Activated naive CD8-positive, alpha-beta T cell treated with anti-CD3 and anti-CD28 coated beads, Interleukin-2, amount 10 ng/mL, durations not matched to agents 7 days and 5 days (primary cell): ENCODE measurements at places on chromosomes 1 and 21.

DNA sequence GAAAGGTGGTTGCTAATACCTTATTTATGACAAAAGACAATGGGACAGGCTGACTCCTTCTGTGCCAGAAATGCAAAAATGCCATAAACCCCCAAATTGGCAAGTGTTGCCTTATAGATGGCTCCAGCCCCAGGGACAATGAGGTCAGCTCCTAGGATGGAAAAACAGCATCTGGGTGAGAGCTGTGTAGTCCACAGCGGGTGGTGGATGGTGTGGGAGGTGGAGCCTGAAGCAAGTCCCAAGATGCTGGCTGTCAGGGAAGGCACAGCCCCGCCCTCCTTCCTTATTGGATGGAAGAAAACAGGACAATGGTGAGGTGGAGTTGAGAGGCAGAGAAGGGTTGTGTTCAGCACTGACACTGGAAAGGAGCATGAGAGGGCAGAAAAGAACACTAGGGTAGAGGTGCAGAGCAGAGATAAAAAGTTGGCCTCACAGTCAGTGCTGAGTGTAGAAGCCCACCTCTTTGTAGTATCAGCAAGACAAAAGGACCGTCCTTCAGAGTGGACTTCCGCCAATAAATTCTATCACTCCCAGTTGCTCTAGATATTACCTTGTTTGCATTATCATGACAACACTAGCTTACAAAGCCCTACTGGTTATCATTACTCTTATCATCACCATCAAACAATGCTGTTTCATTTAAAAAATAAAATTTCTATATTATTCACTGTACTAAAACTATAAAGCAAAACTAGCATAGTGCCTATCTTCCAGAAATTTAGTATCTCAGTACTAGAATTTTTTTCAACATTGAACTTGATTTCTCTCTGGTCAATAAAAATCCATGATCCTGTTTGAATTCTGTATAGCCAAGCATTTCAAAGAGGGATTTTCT lies 3.7 kb upstream of the SDE2 start:
- peak overlapping the region; percentile 44 for H3K4me3 ChIP-seq
- peaks cover 3% of the 10 kb centered on the region for H3K36me3 ChIP-seq
- no peaks in the 10 kb centered on the region for H3K27me3 ChIP-seq
- H3K27ac ChIP-seq = peak overlapping the region; percentile 80
- peaks cover 45% of the 10 kb centered on the region for H3K4me1 ChIP-seq

DNA sequence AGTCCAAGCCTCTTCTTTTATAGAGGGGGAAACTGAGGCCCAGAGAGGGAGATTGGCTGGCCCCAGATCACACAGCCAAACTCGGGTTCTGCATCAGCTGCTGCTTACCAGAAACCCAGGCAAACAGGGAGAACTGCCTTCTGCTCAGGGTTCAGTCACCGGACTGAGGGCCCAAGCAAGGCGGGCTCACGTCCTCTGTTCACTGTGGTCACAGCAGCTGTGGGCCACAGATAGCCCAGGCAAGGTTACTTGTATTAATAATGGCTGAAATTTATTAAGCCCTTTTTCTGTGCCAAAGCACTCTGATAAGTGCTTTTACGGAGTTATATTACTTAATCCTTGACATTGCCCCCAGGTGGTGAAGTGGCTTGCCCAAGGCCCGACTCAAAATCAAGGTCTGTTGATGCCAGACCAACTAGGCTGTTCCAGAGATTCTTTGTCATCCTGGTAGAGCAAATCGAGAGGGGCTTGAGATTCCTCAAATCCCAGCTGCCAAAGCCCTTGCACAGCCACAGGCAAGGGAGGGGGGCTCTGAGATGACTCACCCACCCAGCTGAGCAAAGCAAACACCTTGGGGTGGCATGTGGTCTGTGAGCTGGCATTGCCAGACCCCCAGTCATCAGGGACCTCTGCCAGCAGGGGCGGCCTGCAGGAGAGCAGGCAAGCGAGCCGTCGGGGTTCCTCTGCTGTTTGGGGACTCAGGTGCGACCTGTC lies 36.5 kb downstream of the EPHB2 start:
- peaks cover 3% of the 10 kb centered on the region for H3K27me3 ChIP-seq
- no peak overlapping the region for H3K27ac ChIP-seq
- no peak overlapping the region for H3K4me3 ChIP-seq
- no peaks in the 10 kb centered on the region for H3K36me3 ChIP-seq
- peaks cover 3% of the 10 kb centered on the region for H3K4me1 ChIP-seq

GRCh38 chr1:86998727-86999126 lies 84.3 kb downstream of the HS2ST1 start:
- DNase-seq = no peak
- no peaks in the 10 kb centered on the region for H3K27me3 ChIP-seq
- H3K4me3 ChIP-seq = no peak overlapping the region

DNA sequence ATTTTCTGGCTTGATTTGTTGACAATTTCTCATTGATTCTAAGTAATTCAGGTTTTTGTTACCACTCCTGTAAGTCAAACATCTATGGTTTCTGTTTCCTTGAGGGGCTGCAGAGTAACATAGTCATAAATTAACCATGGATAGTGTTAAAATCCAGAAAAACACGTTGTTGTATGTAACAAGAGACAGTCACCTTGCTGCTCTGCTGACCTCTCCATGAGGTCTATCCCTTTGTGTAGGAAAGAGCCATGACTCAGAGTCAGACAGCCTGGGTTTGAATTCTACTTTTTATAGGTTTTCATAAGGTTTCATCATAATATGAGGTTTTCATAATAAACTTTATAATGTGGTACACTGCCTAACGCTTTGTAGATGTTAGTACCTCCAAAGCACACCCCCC lies 27.6 kb upstream of the NBL1 start:
- H3K4me3 ChIP-seq = no peak overlapping the region
- H3K4me1 ChIP-seq = peaks cover 8% of the 10 kb centered on the region
- H3K27ac ChIP-seq = no peak overlapping the region

DNA sequence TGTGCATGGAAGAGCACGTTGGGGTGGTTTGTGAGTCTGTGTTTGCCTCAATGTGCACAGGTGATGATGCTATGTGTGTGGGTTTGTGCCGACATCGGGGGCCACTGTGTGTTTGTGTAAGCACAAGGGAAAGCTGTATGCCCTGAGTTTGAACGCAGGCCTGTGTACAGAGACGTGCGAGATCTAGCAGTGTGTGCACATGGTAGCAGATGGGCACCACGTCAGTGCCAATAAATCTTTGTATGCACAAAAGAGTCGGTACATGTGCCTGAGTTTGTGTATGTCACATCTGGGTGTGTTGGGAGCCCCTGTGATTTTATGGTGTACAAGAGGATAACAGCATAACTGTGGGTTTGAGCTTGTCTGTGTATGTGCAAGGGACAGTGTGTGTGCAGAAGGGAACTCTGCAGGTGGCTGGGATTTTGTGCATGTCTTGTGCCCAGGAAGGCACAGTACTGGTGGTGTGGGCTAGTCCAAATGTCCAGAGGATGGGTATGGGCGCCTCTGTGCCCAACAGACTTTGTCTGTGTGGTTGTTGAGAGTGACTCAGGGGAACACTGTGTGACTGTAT lies 32.0 kb upstream of the WASF2 start:
- H3K27ac ChIP-seq = peak overlapping the region; percentile 98
- no peak for DNase-seq
- H3K27me3 ChIP-seq = no peaks in the 10 kb centered on the region
- H3K4me3 ChIP-seq = peak overlapping the region; percentile 91
- H3K4me1 ChIP-seq = peaks cover 71% of the 10 kb centered on the region

- H3K4me1 ChIP-seq = peaks cover 30% of the 10 kb centered on the region
- no peaks in the 10 kb centered on the region for H3K27me3 ChIP-seq
- DNase-seq = no peak
- no peak overlapping the region for H3K4me3 ChIP-seq
- peaks cover 14% of the 10 kb centered on the region for H3K36me3 ChIP-seq
Measured at GRCh38 chr1:183493540-183494245, 21.4 kb downstream of the SMG7 start.

- no peaks in the 10 kb centered on the region for H3K27me3 ChIP-seq
- no peak overlapping the region for H3K4me3 ChIP-seq
- H3K4me1 ChIP-seq = peaks cover 6% of the 10 kb centered on the region
- no peak overlapping the region for H3K27ac ChIP-seq
Measured at GRCh38 chr1:246020211-246020954, 486.7 kb downstream of the SMYD3 start.

- peaks cover 7% of the 10 kb centered on the region for H3K36me3 ChIP-seq
- H3K27me3 ChIP-seq = no peaks in the 10 kb centered on the region
- H3K4me1 ChIP-seq = peaks cover 18% of the 10 kb centered on the region
- no peak overlapping the region for H3K4me3 ChIP-seq
Measured at GRCh38 chr1:59733443-59734141, 81.2 kb upstream of the HOOK1 start.

GRCh38 chr1:114505148-114505561 lies 5.8 kb downstream of the TRIM33 start:
- no peak for DNase-seq
- peak overlapping the region; percentile 6 for H3K4me3 ChIP-seq
- peaks cover 58% of the 10 kb centered on the region for H3K4me1 ChIP-seq
- peaks cover 45% of the 10 kb centered on the region for H3K36me3 ChIP-seq

DNA sequence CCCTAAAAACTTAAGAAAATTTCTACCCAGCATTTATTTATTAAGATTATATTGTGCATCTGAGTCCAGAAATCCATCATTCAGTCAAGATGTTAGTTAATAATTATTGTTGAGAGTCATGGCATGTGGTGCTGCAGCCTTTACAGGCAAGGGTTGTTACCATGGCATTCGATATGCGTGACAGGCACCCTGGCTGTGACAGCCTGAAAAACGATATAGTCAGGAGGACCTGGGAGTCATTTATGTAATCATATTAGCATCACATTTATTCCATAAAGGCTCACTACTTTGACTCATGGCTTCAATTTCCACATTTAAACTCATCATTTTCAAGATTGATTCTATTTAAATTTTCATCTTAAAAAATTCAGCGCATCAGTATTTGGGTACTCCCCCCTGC lies 68.0 kb downstream of the CACHD1 start:
- H3K4me3 ChIP-seq = no peak overlapping the region
- H3K36me3 ChIP-seq = peaks cover 5% of the 10 kb centered on the region
- no peaks in the 10 kb centered on the region for H3K27me3 ChIP-seq
- DNase-seq = no peak
- no peak overlapping the region for H3K27ac ChIP-seq
- H3K4me1 ChIP-seq = peaks cover 25% of the 10 kb centered on the region

DNA sequence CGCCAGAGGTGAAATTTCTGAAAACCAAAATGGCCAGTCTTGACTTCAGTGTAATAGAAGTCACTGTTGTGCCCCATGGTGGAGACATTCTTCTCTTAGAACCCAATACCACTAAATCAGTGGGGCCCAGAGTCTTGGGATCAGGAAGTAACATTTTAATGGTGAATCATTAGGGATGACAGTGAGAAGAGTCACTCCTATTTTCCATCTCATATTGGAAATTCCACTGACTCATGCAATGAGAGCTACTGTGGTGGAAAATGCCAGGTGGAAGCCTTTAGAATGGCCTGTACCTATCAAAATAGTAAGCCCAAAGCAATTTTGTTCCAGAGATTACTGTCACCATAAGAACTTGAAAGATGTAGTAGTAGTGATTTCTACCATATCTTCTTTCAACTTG lies 20.6 kb upstream of the PPM1J start:
- H3K4me3 ChIP-seq = no peak overlapping the region
- no peak overlapping the region for H3K27ac ChIP-seq
- no peak for DNase-seq
- H3K36me3 ChIP-seq = no peaks in the 10 kb centered on the region

DNA sequence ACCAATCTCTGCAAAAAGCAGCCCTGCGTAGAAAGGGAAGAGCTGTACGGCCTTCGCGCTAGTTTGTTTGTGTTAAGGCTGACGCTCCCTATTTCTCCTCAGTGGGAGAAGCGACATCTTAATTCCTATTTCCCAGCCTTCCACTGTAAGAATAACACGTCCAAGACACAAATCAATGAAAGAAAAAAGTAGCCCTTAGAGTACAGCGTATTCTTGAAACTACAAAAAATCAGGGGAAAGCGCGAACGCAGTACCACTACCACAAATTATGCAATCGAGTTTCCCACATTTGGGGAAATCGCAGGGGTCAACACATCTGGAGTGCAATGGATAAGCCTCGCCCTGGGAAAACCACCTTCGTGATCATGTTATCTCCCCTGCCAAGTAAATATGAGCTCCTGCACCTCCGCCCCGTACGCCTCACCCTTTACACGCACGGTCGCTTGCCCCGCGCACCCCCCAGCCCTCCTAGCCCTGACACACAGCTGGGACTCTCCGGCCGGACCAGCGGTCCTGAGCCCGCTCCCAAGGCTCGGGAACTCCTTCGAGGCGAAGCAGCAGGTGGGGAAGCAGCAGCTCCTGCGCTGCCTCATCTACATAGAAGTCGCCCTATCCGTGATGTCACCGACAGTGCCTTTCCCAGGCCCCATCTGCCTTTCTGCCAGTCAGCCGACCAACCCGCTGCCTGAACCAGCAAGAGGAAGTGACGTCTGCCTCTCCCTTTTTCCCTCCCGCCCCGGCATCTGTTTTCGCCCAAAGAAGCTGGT lies 94.7 kb downstream of the PPIAL4G start:
- peak; percentile 82 for DNase-seq
- no peaks in the 10 kb centered on the region for H3K27me3 ChIP-seq
- H3K4me3 ChIP-seq = peak overlapping the region; percentile 95
- H3K4me1 ChIP-seq = peaks cover 32% of the 10 kb centered on the region

DNA sequence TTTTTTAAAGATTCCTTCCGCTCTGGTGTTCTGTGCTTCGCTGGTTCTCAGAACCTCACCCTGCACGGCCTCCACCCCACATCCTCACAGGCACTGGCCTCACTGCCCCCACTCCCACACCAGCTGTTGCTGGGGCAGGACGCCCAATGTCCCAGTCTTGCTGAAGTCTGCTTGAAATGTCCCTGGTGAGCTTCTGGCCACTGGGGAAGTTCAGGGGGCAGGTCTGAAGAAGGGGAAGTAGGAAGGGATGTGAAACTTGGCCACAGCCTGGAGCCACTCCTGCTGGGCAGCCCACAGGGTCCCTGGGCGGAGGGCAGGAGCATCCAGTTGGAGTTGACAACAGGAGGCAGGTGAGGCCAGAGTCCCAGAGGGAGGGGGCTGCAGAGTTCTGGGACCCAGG lies at the start of gene C1QA:
C1QA (plus strand) TSS at position 276 of the 400 bp plus-strand sequence. CDS start 989 bp downstream, outside the sequence.
- no peak for DNase-seq
- H3K27me3 ChIP-seq = peaks cover 7% of the 10 kb centered on the region
- H3K4me3 ChIP-seq = no peak within 1 kb of the TSS
- H3K36me3 ChIP-seq = no peaks in the 10 kb centered on the region

DNA sequence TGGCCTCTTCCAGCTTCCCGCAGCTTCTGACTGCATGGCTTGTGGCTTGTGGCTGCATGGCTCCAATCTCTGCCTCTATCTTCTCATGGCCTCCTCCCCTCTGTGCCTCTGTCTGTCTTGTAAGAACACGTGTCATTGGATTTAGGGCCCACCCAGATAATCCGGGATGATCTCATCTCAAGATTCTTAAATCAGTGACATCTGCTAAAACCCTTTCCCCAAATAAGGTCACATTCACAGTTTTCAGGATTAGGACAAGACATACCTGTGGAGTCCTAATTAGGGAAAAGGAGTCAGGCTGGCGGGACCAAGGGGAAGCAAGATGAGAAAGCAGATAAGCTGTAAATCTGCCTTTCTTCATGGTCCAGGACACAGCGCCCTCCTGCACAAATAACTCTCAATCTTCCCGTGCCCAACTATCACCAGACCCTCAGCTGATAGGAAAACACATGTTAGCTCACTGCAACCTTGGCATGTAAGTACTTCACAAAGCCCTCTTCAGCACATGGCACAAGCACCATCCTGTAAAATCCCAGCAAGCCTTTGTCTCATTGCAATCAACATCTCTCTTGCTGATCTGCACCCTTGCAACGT lies 82.2 kb downstream of the SPSB1 start:
- H3K27ac ChIP-seq = no peak overlapping the region
- DNase-seq = no peak
- H3K4me3 ChIP-seq = no peak overlapping the region
- H3K27me3 ChIP-seq = peaks cover 8% of the 10 kb centered on the region

- peak overlapping the region; percentile 90 for H3K27ac ChIP-seq
- H3K4me1 ChIP-seq = peaks cover 48% of the 10 kb centered on the region
- peak overlapping the region; percentile 95 for H3K4me3 ChIP-seq
- H3K36me3 ChIP-seq = peaks cover 41% of the 10 kb centered on the region
- no peak for DNase-seq
Measured at GRCh38 chr1:234605983-234606783, 3.8 kb downstream of the IRF2BP2 start.
